ENCODE measurements at places on chromosomes 13 and 19.

DNA sequence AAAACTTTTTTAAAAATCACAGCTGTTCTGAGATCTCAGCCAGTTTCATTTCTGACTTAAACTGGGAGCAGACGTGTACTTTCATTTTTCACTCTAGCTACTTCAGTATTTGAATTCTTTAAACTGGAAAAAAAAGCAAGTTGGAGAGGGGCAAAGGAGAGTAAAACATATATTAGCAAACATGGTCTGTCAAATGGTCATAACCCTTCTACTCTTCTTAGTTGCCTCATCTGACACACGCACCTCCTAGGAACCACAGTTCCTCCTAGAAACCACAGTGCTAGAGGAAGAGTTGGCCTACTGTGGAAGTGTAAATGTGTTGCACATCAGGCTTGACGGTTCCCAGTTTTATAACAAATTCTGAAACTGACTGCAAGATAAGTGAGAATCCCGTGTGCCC, 47.2 kb downstream of the TM9SF2 start:
- DNase-seq: no peak

GRCh38 chr13:51323824-51324511, 15.5 kb upstream of the SERPINE3 start:
- no peak for DNase-seq

DNA sequence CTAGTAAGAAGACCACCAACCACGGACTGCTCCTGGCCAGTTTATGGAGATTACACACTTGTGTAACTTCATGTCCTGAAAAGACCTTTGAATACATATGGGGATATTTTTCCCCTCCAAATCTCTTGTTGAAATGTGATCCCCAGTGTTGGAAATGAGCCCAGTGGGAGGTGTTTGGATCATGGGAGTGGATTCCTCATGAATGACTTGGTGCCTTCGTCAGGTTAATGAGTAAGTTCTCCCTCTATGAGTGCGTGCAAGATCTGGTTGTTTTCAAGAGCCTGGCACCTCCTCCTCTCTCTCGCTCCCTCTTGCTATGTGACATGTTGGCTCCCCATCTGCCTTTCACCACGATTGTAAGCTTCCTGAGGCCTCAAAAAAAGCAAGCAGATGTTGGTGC, 769.0 kb upstream of the SLITRK1 start:
- DNase-seq: no peak

DNA sequence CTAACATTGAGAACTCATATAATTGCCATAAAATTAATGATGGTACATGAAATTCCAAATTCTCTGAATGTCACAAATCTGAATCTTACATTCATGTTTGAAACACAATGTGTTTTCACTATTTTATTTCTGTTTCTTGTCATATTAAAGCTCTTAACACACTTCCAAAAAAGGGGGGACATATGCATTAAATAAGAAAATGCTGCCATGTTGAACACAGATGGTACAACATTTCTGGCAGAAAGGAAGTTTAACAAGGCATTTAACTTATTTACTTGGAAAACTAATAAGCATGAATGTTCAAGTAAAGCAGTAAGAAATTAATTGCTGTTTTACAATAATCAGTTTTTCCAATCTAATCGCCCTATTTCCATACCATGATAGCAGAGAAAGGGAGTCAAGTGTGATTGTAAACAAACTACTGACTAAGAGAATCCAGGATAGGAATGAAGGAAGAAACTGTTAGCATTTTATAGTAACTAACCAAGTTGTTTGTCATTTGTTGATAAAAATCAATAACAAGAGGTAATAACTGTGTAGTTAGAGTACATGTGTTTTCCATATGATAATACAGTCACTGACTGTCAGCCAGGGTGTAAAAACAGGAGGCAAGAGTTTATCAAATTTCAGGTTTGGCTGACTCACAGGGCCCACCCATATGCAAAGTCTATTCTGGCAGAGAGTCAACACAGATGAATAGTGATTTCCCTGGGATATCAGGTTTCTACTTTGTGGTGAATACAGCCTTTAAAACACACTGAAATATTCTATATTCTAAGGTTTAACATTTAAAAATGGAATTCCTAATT, 5.7 kb upstream of the FOXO1 start:
- no peak for DNase-seq

DNA sequence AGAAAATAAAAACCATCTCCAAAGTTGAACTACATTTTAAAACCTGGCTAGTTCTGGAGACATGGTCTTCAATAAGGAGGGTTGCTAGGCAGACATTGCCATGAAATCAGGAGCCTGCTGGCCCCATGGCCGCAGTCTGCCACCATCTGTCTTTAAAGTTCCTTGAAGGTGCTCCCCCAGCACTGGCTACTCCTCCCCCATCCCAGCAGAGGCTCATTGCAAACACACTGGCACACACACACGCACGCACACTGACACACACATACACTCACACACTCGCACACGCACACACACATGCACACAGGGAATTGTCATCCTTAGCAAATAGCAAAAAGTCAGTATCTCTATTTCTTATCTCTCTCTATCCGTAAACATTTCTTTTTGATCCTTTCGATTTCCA, 68.4 kb downstream of the ZIC5 start:
- DNase-seq: no peak

DNA sequence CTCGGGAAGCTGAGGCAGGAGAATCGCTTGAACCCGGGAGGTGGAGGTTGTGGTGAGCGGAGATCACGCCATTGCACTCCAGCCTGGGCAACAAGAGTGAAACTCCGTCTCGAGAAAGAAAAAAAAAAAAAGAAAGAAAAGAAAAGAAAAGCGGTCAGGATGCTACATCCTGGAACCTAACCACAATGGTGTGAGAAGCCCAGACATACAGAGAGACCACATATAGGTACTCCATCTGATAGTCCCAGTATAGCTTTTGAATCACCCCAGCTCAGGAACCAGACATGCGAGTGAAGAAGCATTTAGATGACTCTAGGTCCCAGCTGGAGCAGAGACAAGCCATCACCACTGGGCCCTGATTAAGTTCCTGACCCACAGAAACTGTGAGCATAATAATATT, 3.2 kb downstream of the IFNL1 start:
- no peak for DNase-seq

DNA sequence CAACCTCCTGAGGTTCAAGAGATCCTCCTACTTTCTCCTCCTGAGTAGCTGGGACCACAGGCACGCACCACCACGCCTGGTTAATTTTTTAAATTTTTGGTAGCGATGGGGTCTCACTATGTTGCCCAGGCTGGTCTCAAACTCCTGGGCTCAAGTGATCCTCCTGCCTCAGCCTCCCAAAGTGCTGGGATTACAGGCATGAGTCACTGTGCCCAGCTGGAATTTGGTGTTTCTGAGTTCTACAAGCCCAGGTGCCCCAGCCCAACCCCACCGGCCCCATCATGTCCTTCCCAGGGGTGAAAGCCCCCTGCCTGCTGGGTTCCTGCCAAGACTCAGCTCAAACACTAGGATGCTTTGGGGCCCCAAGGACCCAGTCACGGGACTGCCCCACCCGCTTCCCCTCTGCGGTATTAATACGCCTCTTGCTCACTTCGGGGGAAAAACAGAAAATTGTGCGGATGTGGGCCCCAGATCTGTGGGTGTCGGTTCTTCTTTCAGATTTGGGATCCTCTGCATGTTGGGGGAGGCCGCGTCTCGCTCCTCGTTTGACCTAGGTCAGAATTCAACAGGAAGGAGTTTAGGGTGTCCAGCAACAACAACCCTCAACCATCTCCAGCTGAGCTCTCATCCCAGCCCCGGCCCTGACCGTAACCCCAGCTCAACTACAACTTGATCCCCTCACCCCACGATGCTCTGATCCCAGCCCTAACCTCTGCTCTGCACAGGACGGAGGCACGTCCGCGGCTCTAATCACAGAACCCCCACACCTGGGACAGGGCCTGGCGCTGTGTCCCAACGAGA, 3.7 kb upstream of the FCER2 start:
- peak; percentile 48 for DNase-seq

DNA sequence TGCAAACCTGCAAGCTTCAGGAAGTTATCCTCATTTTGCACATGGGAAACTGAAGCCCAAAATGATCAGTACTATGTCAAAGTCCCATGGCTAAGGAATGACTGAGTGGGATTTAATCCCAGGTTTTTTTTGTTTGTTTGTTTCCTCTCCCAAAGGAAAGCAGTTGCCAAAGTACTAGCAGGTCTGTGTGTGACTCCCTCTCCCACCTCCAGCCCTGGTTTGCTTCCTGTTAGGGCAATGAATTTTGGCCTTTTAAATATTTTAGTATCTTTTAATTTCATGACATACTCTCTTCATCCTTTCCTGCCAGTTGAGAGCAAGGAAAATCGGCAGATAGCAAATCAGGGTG, 134.1 kb upstream of the RNF113B start:
- DNase-seq: no peak

DNA sequence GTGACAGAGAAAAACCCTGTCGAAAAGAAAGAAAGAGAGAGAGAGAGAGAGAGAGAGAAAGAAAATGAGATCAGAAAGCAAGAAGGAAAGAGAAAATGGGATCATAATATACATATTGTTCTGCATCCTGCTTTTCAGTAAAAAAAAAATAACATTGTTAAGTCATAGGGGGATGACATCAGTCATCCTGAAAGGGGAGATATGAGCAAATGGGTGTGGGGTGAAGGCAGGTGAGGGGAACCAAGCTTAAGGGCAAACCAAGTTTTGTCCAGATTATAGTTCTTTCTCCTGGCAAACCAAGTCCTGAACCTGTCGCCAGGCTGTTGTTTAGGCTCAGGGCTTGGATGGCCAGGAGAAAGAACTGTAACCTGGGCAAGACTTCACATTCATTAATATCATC, 92.6 kb upstream of the TMTC4 start:
- no peak for DNase-seq

GRCh38 chr19:54352041-54352440, 12.7 kb downstream of the LAIR1 start:
- DNase-seq: no peak

DNA sequence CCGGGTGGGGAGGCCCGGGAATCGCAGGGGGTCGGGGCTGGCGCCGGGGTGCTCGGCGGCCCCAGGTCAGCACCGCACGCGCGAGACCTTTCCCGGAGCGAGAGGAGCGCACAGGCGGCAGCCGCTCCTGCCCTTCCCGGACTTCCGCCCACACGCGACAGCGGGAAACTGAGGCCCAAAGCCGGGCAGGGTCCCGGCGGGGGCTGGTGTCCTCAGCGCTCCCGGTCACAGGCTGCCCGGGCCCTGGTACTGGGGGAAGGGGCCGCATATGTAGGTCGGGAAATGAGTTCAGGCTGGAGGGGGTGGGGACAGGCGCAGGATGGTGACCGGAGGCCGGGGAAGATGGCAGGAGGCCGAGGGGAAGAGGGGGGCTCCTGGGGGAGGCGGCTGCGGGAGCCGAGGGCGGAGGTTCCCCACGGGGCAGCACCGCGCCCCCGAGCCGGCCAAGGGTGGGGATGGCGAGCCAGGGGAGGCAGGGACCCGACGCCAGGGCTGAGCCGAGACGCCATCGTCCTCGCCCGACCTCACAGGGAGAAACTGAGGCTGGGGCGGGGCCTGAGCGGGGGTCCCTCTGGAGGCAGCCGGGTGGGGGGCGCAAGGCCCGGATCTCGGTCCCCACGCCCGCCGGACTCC, 662 bp downstream of the CBARP start:
- DNase-seq: no peak

- no peak for DNase-seq
Measured at GRCh38 chr13:79389026-79389425, 17.0 kb downstream of the RBM26 start.

GRCh38 chr19:17680230-17680722, 7.9 kb downstream of the UNC13A start:
- DNase-seq: peak; percentile 24

GRCh38 chr19:46478356-46478986, 7.1 kb upstream of the PNMA8A start:
- no peak for DNase-seq

DNA sequence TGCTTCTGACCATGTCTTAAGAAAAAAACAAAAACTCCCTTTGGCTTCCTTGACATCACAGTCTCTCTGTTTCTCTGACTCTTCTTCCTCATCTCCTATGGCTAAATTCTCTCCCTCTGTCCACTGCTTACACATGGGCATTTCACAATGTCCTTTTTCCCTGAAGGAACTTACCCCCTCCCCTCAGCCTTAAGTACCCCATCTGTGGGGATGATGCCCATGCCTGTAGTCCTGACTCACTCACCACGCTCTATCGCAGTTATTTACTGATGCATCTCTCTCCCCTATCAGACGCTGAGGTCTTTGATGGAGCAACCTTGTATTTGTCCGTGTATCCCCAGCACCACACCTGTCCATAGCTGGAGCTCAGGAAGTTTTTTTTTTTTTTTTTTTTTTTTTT, 32.4 kb downstream of the ACTN4 start:
- DNase-seq: no peak

DNA sequence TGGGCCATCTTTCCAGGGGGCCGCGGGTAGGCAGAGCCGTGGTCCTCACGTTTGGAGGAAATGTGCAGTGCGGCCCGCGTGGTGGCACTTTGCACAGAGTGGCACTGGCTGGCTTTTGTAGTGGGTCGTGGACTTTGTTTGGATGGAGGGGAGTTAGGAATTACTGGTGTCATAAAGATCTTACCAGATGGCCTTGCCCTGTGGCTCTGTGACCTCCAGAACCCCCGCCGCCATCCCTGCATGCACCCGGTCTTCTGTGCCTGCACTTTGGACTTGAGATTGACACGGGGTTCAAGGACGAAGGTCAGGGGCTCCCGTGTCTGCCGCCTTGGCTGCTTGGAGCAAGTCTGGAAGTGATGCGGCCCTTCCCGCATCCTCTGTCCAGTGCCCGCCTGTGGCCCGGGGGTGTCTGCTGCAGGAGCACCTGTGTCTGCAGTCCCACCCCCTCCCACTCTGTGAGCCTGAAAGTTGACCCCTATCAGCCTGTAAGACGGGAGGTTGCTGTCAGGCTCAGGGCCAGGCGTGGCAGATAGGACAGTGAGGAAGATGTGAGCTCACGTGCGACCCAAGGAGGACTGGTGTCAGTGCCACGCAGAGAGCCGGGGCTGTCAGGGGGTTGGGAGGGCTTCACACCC, 2.2 kb downstream of the GNA11 start:
- DNase-seq: no peak

- DNase-seq: peak; percentile 52
Measured at GRCh38 chr19:2494447-2495129, 18.7 kb downstream of the GADD45B start.

- no peak for DNase-seq
Measured at GRCh38 chr13:101454767-101455166, 2.3 kb downstream of the ITGBL1 start.
